NCI-H2081 (cell line): ENCODE measurements at places on chromosomes 5 and 9.

DNA sequence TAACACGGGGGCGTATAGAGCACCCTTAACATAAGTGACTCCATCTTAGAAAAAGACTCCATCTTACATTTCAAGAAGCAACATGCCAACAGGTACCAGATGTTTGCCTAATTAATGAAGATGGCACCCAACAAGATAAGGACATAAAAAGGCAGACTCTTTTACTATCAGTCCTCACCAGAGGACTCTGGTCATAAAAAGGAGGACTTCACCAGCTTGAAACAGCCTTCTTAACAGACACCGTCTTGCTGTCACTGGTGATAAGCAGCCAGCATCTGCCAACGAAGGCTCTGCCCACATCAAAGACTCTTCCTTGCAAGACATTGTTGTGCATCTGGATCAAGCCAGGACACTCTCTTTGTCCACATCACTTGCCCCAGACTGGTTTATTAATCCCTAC lies 80.3 kb downstream of the S1PR3 start:
- no peak for DNase-seq

- no peak for DNase-seq
Measured at GRCh38 chr5:146284016-146284415, 54.6 kb upstream of the POU4F3 start.

GRCh38 chr5:65263321-65263720 lies 218.4 kb downstream of the ADAMTS6 start:
- no peak for DNase-seq

DNA sequence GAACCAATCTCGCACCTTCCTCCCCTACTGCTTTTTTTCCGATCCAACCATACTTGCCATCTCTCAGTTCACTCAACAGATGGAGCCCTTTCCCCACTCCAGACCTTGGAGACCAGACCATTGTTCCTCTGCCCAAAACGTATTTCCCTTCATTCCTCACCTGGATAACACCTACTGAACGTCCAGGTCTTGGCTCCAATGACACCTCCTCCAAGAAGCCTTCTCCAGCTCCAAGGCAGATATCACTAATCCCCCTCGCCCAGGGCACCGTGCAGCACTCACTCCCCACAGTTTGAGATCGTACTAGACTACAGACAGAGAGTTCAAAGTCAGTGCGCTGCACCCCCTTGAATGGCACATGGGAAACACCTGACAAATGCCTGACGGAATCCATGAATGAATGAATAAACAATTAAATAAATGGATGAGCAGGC lies 47.1 kb upstream of the AKNA start:
- peak; percentile 69 for DNase-seq

- peak; percentile 73 for DNase-seq
Measured at GRCh38 chr9:28774433-28775235, 1201.4 kb upstream of the C9orf72 start.

GRCh38 chr5:123976379-123977033 lies 464.5 kb downstream of the CSNK1G3 start:
- no peak for DNase-seq

- peak; percentile 82 for DNase-seq
Measured at GRCh38 chr9:116087246-116087645, 66.3 kb upstream of the PAPPA start.

DNA sequence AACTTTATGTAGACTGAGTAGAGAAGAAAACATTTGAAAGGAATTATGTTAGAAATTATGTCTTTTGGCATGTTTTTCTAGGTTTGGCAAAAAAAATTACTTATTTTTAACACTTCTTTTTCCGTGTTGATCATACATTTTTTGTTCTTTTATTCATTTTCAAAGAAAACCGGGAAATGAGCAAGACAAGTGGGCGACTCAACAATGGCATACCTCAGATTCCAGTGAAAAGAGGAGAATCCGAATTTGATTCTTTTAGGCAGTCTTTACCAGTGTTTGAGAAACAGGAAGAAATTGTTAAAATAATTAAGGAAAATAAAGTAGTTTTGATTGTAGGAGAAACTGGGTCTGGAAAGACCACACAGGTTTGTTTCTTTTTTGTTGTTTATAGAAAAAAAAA lies 12.9 kb downstream of the YTHDC2 start:
- no peak for DNase-seq

DNA sequence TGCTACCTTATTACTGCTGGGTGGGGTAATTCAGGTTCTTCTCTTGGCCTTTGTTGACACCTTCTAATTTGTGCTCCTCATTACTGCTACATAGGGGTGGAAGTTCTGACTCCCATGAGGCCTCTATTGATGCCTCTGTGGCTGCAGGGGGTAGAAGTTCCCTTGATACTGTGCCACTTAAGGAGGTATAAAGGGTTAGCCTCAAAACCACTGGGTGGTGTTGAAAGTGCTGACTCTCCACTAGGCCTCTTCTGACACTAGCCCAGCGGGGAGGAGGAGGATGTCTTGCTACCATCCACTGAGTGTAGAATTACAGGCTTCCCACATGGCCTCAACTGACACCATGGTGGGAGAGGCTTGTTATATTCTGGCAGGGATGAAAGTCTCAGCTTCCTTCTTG lies 36.7 kb upstream of the CCDC112 start:
- DNase-seq, result no peak
